NCI-H2081 (cell line): ENCODE measurements at places on chromosomes 5 and 9.
A peak's percentile ranks its signal among the peaks of the same experiment; 100 is the strongest.

DNA sequence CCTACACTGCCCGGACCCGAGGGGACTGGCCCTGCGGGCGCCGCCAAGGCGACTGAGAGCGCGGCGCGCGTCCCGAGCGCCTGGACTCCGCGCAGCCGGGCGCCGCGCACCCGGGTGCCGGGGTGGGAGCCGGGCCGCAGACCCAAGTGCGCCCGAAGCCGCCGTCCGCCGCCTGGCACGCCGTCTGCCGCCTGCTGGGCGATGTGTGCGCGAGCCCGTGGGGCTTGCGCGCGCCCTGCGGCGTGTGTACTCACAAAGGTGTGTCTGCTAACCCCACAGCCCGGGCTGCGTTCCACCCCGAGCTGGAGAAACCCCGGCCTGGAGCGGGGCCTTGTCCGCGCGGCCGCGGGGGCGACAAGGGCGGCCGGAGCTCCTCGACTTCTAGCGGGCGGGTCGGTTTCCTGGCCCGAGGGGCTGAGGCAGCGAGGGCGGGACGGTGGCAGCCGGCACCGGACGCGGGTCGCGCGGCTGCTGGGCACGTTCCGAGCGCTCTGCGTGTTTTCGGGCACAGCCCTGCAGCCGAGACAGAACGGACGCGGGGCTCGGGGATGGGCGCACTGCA is 1.1 kb upstream of the ZSWIM6 start:
- DNase-seq: peak; percentile 65

DNA sequence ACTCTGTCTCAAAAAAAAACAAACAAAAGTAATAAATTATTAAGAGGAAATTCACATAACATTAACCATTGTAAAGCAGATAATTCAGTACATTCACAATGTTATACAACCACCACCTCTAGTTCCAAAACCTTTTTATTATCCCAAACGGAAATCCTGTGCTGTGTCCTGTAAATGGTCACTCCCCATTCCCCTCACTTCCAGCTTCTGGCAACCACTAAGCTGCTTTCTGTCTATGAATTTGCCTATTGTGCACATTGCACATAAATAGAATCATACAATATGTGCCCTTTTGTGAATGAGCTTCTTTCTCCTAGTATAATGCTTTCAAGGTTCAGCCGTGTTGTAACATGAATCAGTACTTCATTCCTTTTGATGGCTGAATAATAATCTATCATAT is 20.8 kb downstream of the C9orf152 start:
- DNase-seq: no peak

GRCh38 chr5:1564824-1565736 is 41.3 kb upstream of the LPCAT1 start:
- DNase-seq: no peak

DNA sequence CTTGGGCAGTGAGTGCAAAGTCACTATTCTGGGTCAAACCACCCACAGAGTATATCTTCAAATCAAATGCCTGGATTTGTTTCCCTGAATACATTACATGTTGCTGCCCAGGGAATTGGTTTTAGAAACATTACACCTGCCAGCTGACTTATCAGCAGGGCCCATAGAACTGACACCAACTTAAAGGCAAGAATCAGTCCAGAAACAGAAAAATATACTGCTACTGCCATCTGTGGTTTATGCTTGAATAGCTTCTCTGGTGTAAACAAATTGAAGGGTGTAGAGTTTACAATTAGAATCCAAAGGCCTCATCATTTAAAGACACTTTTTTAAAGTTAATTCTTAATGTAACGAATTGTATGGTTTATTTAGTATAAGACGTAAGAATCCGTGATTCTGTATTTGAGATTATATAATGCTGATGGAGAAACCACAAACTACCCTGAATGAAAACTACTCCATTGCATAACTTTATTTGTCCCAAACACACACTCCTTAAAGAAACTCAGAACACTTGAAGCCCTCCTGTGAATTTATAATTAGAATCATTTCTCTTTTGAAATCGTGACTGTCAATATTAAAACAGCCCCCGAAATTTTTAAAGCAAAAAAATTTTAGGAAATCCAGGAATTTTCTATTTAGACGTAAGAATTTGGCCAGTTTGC is 6.2 kb downstream of the NR6A1 start:
- DNase-seq: no peak

DNA sequence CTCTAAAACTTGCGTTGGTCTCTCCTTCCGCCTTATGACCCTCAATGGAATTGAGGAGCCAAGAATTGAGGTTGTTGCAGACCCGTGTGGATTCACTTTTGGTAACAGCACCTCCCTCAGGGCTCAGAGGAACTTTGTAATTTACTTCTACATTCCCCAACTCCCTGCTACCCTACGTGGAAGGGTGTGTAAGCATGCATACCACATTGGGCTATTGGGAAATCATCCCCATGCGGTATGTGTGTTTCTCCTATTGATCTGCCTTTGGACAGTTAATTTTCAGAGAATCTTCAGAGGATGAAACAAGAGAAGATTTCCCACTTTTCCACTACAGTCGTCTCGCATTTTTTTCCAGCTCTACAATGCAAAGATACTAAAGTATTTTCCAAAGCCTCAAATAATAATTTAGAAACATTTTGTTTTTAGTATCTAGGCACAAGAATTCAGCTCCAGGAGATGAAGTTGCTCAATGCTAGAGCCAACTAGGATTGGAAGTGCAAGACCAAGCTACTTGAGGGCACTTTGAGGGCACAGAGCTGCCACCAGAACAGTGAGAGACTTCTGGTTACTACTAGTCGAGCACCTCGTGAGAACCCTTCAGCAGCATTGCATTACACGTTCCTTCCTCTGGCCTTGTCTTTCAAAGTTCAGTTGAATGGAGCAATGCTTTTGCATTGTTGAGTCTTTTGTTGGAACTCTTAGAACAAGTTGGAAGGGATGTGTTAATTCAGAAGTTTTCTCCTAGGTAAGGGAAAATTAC is 3.4 kb downstream of the C1QTNF3 start:
- DNase-seq: no peak
